ENCODE measurements at places on chromosomes 1 and 21. TPM values are rescaled to one million over a fixed set of nuclear protein-coding genes. Genes with fewer than 3 reads are reported as not detected.

DNA sequence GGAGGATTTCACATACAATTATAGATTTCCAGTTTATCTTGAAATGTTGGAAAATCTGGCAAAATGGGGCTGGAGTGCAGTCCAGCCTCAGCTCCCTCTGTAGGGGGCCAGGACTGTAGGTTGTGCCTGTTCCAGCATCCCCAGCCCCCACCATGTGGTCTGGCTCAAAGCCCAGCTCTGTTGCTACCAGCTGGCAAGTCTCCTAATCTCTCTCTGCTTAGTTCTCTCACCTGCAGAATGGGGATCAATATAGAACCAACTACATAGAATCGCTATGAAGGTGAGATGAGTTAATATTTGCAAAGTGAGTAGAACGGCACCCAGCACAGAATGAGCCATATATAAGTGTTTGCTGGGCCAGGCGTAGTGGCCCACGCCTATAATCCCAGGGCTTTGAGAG is 50.0 kb upstream of the TARDBP start:
- no peak for DNase-seq
- H3K4me3 ChIP-seq = no peak overlapping the region
- no peaks in the 10 kb centered on the region for H3K36me3 ChIP-seq
- peaks cover 25% of the 10 kb centered on the region for H3K27me3 ChIP-seq
- H3K27ac ChIP-seq = no peak overlapping the region

GRCh38 chr1:15152318-15153183 is 996 bp upstream of the TMEM51 start:
- H3K27me3 ChIP-seq = peaks cover 38% of the 10 kb centered on the region
- peaks cover 23% of the 10 kb centered on the region for H3K4me1 ChIP-seq
- H3K27ac ChIP-seq = no peak overlapping the region
- DNase-seq = no peak
- H3K4me3 ChIP-seq = peak overlapping the region; percentile 44
- no peaks in the 10 kb centered on the region for H3K36me3 ChIP-seq

TDRD10 gene
- total RNA-seq = not detected

DNA sequence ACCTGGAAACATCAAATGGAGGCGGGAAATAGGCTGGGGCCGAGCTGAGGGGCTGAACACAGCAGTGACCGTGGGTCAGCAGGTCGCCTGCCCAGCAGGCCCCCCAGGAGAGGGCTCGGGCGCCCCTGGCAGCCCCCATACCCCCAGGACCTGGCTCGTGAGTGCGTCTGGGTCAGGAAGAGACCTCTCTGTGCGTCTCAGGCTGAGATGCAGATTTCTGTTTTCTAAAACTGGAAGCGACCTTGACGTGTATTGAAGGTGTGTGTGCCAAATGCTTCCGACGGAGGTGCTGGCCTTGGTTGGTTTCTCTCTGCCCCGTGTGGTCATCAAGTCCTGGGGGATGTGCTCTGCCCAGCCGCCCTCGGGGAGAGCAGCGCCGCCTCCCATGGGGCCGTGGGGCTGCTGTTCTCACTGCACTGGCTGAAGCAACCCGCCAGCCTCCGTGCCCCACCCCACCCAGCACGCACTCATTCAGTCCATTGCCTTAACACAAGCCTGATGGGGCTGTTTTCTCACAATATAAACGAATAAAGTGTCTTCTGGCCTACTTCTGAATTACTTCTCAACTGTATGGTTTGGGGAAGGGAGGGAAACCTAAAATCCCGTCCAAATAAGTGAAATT is 7.4 kb downstream of the PEX10 start:
- H3K4me3 ChIP-seq = no peak overlapping the region
- H3K27ac ChIP-seq = no peak overlapping the region
- no peaks in the 10 kb centered on the region for H3K27me3 ChIP-seq
- DNase-seq = no peak
- H3K36me3 ChIP-seq = peaks cover 74% of the 10 kb centered on the region

DNA sequence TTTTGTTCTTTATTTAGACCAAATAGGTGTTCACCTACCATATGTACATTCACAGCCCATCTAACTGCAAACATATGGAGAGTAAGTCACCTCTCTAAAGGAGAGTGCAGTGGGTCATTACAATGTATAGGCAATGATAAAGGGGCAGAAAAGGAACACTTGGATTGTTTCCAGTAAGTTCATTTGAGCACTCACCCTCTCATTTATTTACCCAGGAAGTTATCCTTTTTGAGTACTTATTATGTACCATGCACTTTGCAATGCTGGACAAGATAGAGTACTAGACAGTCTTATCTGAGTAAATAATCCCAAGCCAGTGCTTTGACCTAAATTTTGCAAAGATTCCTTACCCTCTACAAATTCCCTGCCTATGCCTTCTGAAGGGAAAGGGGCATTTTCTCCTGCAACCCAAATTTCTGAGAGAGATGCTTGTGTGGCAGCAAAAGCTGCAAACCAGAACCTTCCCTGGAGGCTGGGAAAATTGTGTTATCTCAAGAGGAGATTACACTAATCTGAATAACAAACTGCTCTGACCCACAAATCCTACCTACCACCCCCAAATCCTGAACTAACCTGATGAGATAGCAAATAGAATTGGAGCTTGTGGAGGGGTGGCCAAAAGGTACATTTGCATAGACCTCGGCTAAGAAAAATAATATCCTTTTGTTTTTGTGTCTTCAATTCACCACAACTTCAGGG is 18.6 kb upstream of the RGS8 start:
- DNase-seq = no peak
- H3K27ac ChIP-seq = no peak overlapping the region
- H3K4me3 ChIP-seq = no peak overlapping the region
- no peaks in the 10 kb centered on the region for H3K4me1 ChIP-seq
- no peaks in the 10 kb centered on the region for H3K36me3 ChIP-seq

GRCh38 chr1:61487801-61488200 is 237.1 kb downstream of the TM2D1 start:
- H3K4me3 ChIP-seq = no peak overlapping the region
- H3K4me1 ChIP-seq = no peaks in the 10 kb centered on the region
- H3K27me3 ChIP-seq = no peaks in the 10 kb centered on the region
- no peak overlapping the region for H3K27ac ChIP-seq
- DNase-seq = no peak
- no peaks in the 10 kb centered on the region for H3K36me3 ChIP-seq

MTF2 gene
- total RNA-seq = 49.1 TPM

GRCh38 chr1:30746212-30747032 is 11.2 kb downstream of the LAPTM5 start:
- H3K36me3 ChIP-seq = peaks cover 90% of the 10 kb centered on the region
- no peak for DNase-seq
- H3K27ac ChIP-seq = peak overlapping the region; percentile 96
- no peaks in the 10 kb centered on the region for H3K27me3 ChIP-seq

DNA sequence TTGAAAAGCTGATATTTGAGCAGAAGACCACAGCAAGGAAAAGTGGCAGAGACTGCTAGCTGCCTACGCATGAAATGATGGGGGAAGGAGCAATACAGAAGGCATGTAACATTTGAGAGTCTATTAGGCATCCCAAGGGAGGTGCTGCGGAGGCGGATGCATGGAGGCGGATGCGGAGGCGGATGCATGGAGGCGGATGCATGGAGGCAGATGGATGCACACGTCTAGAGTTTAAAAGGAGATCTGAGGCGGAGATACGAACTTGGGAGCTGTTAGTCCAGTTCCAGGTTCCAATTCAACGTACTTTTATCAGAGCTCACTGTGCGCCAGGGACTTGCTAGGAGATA is 744 bp upstream of the DDX20 start:
- peak overlapping the region; percentile 97 for H3K4me3 ChIP-seq
- H3K36me3 ChIP-seq = peaks cover 31% of the 10 kb centered on the region
- H3K27ac ChIP-seq = peak overlapping the region; percentile 96
- peaks cover 30% of the 10 kb centered on the region for H3K4me1 ChIP-seq

NBPF19 gene
- total RNA-seq = 39.8 TPM

GRCh38 chr1:240800291-240800690 is 188.3 kb upstream of the GREM2 start:
- H3K36me3 ChIP-seq = no peaks in the 10 kb centered on the region
- no peak for DNase-seq
- H3K4me3 ChIP-seq = no peak overlapping the region

DNA sequence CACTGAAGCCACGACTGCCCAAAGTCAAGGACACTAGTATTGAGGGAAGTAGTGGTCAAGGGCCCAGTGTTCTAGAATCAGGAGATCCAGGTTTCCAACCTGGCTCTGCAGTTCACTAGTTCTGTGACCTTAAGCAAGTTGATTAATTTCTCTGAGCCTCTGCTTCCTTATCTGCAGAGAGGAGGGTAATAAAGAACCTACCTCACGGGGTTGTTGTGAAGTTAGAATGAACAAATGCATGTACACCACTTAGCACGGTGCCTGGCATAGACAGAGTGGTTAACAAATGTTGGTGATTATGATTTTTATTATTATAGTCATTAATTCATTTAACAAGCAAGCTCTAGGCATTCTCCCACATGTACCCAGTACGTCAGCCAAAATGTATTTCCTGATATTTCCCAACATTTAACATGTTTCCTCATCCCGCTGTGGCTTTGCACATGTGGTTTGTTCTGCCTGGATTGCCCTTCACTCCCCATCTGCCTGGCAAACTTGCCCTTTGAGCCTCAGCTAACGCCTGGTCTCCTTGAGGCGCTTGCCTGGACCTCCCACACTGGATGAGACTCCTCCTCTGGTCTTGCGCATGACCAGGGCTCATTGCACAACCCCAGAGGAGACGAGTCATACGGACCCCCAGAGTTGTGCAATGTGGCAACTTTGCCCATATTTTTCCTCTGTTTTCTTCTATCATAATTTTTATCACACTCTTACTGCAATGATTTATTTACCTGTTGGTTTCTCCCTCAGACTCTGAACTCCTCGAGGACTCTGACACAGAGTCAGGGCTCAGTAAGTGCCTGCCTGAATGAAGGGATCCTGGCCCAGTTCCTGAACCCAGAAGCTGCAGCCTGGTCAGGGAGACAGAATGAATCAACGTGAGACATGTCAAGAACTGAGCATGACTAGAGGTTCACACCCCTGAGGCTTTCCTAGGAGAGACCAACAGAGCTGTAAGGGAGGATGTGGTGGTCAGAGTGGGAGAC is 20.7 kb upstream of the MFSD2A start:
- no peak overlapping the region for H3K4me3 ChIP-seq
- no peaks in the 10 kb centered on the region for H3K36me3 ChIP-seq
- no peak overlapping the region for H3K27ac ChIP-seq
- no peak for DNase-seq

YY1AP1 gene
- 89.6 TPM for total RNA-seq

LCE1D gene
- total RNA-seq = not detected

DNA sequence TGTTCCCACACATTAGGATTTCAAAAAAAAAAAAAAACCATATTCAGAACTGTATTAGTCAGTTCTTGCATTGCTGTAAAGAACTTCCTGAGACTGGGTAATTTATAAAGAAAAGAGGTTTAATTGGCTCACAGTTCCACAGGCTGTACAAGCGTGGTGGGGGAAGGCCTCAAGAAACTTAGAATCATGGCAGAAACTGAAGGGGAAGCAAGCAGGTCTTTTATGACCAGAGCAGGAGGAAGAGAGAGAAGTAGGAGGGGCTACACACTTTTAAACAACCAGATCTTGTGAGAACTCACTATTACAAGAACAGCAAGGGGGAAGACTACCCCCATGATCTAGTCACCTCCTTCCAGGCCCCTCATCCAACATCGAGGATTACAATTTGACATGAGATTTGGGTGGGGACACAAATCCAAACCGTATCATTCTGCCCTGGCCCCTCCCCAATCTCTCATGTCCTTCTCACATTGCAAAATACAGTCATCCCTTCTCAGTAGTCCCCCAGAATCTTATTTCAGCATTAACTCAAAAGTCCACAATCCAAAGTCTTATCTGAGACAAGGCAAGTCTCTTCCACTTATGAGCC is 51.8 kb downstream of the POU2F1 start:
- peaks cover 2% of the 10 kb centered on the region for H3K36me3 ChIP-seq
- no peak overlapping the region for H3K27ac ChIP-seq
- H3K4me1 ChIP-seq = peaks cover 46% of the 10 kb centered on the region
- DNase-seq = no peak

DNA sequence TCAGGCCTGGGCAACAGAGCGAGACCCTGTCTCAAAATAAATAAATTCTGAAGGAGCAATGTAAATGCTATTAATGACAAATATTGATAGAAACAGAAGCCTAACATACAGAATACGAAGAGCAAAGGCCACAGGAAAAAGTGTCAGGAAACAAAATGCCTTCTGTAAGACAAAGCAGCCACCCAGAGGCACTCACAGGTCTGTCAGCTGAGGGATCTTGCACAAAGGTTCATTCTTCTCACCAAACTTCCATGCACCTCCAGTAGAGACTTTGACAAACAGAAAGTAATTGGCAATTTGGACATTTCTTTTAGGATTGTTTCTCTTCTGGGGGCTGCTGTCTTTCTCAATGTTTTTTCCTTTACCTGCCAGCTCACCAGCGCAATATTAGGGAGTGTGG is 1.2 kb upstream of the ALDH9A1 start:
- no peak overlapping the region for H3K27ac ChIP-seq
- peaks cover 27% of the 10 kb centered on the region for H3K4me1 ChIP-seq
- peaks cover 13% of the 10 kb centered on the region for H3K36me3 ChIP-seq
- no peak overlapping the region for H3K4me3 ChIP-seq
- H3K27me3 ChIP-seq = peaks cover 4% of the 10 kb centered on the region

LCE3A gene
- not detected for total RNA-seq

DNA sequence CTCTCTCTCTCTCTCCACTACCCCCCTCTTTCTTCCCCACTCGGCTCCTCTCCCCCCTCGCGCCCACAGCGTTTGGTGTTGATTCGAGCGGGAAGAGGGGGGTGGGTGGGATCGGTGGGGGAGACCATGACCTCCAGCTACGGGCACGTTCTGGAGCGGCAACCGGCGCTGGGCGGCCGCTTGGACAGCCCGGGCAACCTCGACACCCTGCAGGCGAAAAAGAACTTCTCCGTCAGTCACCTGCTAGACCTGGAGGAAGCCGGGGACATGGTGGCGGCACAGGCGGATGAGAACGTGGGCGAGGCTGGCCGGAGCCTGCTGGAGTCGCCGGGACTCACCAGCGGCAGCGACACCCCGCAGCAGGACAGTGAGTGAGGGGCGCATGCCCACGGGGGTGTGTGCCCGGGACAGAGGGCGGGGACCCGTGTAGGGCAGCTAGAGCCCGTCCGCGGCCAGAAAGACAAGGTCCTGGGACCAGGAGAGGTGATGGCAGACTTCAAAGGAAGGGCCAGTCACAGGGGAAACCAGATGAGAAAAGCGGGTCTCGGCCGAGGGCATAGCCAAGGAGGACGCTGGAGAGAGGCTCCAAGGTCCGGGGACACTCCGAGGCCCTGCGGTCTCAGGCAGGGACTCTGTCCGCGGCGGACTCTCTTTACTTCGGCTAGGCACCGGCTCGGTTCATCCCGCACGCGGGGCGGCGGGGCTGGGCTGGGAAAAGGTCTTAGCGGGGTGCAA is at the start of gene PRRX1:
TSS of gene PRRX1 (plus strand) at position 39 of the 735 bp plus-strand sequence. CDS start at position 127, 88 bp downstream.
- H3K27ac ChIP-seq = no peak within 1 kb of the TSS
- no peaks in the 10 kb centered on the region for H3K36me3 ChIP-seq
- H3K4me1 ChIP-seq = peaks cover 15% of the 10 kb centered on the region

TMEM52 gene
- 0.51 TPM for total RNA-seq

- H3K27me3 ChIP-seq = no peaks in the 10 kb centered on the region
- no peak overlapping the region for H3K27ac ChIP-seq
- DNase-seq = no peak
- H3K36me3 ChIP-seq = no peaks in the 10 kb centered on the region
- H3K4me3 ChIP-seq = no peak overlapping the region
Observed at GRCh38 chr1:68954841-68955240, 458.0 kb upstream of the DEPDC1 start.

FOXD3 gene
- total RNA-seq = not detected

CACHD1 gene
- total RNA-seq = 0.12 TPM
